Liver (tissue), 10 donors: ENCODE measurements at places on chromosomes 3 and 15. TPM values are rescaled to one million over a fixed set of nuclear protein-coding genes. Genes with fewer than 3 reads are reported as not detected.

DNA sequence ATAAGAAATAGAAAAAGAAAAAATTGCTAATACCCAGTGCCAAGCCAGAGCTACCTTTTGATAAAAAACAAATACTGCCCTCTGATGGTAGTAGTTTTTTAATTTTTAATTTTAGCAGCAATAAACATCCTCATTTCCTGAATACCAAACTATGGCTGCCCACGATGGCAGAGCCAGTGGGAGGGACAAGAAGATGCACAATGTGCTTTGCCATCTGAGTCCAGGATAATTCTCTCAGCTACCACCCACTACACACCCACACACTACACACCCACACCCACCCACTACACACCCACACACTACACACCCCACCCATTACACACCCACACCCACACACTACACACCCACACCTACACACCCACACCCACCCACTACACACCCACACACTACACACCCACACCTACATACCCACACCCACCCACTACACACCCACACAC is 17.8 kb downstream of the CEP19 start:
- H3K27me3 ChIP-seq, result no peaks in the 10 kb centered on the region
- no peaks in the 10 kb centered on the region for H3K4me1 ChIP-seq
- no peak for DNase-seq
- H3K36me3 ChIP-seq, result no peaks in the 10 kb centered on the region
- no peak overlapping the region for H3K27ac ChIP-seq
- H3K4me3 ChIP-seq, result no peak overlapping the region

GRCh38 chr3:29506502-29506901 is 225.6 kb downstream of the RBMS3 start:
- DNase-seq, result no peak
- H3K4me3 ChIP-seq, result no peak overlapping the region
- H3K36me3 ChIP-seq, result no peaks in the 10 kb centered on the region
- H3K27ac ChIP-seq, result no peak overlapping the region

The STIMATE gene
- 14.0 TPM for total RNA-seq

The KNL1 gene
- total RNA-seq, result 3.5 TPM
